ENCODE measurements at places on chromosomes 12 and 14.

GRCh38 chr14:71555654-71556559 is 376.3 kb upstream of the RGS6 start:
- no peak for DNase-seq

DNA sequence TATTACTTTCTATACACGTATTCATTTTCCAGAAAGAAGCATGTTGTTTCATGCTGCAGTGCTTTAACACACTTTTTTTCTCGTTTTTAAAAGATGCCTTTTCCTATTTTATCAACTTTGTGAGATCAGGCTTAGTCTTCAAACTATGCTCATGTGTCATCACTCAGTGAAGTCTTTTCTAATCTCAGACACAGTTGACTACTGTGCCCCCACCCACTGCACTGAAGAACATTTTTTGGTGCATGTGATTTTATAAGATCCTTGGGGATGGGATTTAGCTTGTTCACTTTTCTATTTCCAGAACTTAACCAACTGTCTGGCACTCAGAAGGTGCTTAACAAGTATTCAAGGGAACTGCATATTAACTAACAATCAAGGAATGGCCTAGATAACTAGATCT is 85.5 kb downstream of the CDK17 start:
- no peak for DNase-seq

GRCh38 chr12:96249196-96250118 is 55.3 kb downstream of the ELK3 start:
- DNase-seq, result no peak

- no peak for DNase-seq
These were observed 769.8 kb downstream of the C12orf50 start for GRCh38 chr12:87259391-87259790.

DNA sequence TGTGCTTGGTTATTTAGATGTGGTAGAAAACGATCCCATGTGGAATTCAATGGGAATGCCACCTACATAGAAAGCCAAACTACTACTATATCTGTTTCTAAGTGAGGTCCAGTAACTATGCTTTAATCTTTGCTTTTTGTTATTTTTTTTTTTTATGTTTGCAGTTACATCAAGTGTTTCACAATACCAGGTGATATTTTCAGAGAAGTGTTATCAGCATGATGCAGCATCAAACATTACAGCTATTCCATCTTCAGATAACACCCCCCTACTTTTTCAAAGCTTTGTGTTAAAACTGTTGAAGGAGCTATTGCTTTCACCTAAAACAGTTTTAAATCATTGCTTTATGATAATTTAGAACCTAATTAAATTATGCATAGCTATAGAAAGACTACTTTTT is 163.8 kb upstream of the SLC16A7 start:
- no peak for DNase-seq

DNA sequence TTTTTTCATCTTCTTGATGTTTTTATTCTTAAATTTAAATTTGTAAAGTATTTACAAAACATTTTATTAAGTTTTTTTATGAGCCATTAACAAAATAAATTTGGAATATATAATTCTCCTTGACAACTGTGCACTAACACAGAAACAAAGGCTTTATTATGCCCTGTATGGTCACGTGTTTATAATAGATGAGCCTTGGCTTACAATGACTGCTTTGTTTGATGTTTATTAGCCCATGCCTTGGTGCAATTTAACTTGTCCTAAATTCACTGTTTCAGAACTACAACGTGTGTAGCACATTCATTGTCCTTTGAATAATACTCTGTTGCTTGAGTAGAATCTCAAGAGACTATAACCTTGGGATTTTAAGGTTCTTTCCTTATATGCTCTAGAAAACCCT is 59.8 kb downstream of the CNTN1 start:
- no peak for DNase-seq

- no peak for DNase-seq
These were observed 16.1 kb downstream of the ISCA2 start for GRCh38 chr14:74509587-74510222.

- DNase-seq, result no peak
These were observed 68.2 kb upstream of the BDKRB2 start for GRCh38 chr14:96136371-96137005.

- no peak for DNase-seq
These were observed 205.6 kb downstream of the BCL11B start for GRCh38 chr14:99066378-99066777.

DNA sequence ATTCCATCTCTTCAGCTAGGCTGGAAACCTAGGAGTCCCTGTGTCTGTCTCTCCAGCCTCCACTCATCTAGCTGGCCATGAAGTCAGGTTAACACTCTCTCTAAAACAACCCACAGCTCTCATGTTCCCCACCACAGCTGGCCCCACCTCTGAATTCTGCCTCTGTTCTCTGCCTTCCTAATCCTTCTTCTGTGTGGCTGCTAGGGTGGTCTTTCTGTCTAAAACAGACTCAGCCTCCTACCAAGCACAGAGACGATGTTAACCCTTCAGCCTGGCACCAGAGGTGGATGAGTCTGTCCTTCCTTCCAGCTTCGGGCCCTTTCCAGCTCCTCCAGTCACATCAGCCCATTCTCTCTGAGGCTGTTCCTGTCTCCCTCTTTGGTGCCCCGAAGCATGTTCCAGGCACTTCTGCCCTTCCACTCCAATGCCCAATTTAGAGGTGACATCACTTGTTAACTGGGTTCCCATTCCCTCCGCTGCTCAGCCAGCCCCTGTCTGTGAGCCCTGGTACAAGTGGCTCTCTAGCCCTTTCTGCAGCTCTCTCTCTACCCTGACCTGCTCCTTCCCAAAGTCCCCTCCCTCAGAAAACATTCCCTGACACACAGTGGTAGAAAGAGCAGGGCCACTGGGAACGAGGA is 9.1 kb downstream of the FIGNL2 start:
- DNase-seq, result no peak

GRCh38 chr12:110998971-110999370 is 78.6 kb upstream of the MYL2 start:
- DNase-seq, result no peak

All from NT2/D1 (cell line).